ENCODE measurements at places on chromosomes 1 and 21.

GRCh38 chr1:18572022-18572880, 58.4 kb upstream of the PAX7 start:
- no peak for DNase-seq

DNA sequence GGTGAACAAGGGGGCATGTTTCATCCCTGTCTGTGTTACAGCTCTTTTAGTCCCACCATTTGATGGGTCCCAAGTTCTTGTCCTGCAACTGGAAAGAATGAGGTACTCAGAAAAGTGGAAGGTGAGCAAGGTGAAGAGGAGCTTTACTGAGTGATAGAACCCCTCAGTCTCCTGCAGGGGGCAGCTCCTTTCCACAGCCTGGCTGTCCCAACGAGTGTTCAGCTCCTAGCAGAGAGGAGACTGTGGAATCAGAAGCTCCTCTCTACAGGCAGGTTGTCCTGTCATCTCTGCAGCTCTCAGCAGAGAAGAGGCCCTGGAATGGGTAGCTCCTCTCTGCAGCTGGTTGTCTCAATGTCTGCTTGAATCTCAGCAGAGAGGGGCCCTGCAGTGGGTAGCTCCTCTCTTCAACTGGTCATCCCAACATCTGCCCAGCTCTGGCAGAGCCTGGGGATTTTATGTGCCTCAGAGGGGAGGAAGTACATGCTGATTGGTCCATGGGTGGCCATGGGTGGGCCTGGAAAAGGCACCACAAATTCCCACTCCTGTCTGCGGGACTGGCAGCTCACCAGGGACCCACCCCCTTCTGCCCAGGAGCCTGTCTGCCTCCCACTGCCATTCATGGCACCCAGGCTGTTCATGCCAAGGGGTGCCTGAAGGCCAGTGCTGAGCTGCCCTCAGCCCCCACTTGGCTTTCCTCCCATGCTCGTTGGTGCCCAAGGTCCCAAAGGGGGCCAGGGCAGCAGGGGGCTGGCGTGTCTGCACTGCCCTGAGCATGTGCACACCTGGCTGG, 25.7 kb downstream of the LDLRAD1 start:
- no peak for DNase-seq

GRCh38 chr1:26535201-26535600, 5.6 kb downstream of the RPS6KA1 start:
- peak; percentile 5 for DNase-seq

- no peak for DNase-seq
Observed at GRCh38 chr1:211332830-211333229, 6.2 kb downstream of the TRAF5 start.

GRCh38 chr1:114756009-114756892, 1.5 kb downstream of the CSDE1 start:
- DNase-seq, result no peak

- DNase-seq, result no peak
Observed at GRCh38 chr1:109531380-109531779, 8.3 kb upstream of the GPR61 start.

DNA sequence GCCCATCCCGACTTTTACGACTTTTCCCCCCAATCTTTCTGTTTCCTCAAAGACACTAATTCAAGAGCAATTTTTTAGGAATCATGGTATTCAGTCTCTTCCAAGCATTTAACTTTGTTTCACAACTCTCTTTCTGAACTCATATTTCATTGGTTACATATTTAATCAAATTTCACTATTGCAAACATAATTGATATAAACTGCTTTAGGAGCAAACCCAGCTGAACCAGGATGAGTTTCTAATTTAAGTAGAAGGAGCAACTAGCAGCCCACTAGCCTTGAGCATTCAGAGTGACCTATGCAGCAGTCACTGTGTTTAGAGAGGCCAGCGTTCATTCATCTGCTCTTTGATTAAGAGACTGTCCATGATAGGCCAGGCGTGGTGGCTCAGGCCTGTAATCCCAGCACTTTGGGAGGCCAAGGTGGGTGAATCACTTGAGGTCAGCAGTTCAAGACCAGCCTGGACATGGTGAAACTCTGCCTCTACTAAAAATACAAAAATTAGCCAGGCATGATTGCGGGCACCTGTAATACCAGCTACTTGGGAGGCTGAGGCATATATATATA, 1.8 kb downstream of the CELA2B start:
- DNase-seq, result no peak

- DNase-seq, result no peak
Observed at GRCh38 chr1:32341186-32341757, 5.2 kb upstream of the MARCKSL1 start.

GRCh38 chr1:167617153-167618147, 12.6 kb upstream of the RCSD1 start:
- DNase-seq, result no peak

- no peak for DNase-seq
Observed at GRCh38 chr1:178143730-178144690, 50.1 kb downstream of the RASAL2 start.

GRCh38 chr1:54327386-54328065, 78.7 kb downstream of the SSBP3 start:
- no peak for DNase-seq

- DNase-seq, result no peak
Observed at GRCh38 chr1:10195570-10195969, 14.8 kb upstream of the KIF1B start.

DNA sequence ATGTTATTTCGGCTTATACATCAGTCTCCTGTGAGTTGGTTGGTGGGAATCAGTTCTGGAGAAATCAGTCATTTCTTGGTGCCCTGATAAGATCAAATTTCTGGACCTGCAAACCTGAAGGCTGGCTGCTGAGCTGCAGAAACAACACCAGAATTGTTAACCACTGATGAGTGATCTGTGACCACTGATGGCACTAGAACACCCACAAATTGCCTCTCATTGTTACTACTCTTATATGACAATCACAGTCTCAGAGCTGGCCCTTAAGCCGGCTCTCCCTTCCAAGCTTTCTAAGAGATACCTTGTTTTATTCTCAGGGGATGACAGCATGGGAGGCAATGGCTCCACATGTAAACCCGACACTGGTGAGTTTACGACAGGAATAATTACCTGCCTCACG, 1.9 kb downstream of the C1orf162 start:
- DNase-seq, result no peak

- DNase-seq, result no peak
Observed at GRCh38 chr1:206808615-206809014, 36.3 kb upstream of the IL10 start.

DNA sequence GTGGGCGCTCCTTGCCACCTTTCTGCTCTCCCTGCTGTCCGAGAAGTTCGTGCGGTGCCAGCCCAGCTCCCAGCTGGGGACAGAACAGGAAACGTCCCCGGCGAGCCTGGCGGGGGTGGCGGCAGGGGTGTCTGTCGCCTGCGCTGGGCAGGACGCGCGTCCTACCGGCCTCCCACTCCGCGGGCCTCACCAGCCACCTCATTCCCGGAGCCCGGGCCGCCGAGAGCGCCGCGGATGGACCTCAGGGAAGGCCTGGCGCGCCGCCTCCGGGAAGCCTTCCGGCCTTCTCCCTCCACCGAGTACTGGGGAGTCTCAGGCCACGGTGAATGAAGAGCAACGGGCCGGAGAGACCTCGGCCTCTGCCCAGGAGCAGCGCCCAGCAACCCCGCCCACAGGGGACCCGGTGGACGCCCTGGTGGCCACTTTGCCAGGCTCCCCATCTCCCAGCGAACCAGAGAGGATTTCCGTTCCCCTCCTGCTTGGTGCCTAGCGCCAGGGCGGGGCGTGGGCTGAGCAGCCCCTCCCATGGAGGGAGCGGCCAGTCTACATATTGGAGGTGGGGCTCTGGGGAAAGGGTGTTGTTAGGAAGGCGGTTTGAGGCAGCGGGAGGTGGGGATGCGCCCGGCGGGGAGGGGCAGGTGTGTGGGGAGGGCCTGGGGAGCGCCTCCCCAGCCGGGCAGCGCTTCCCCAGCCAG, 9.5 kb upstream of the TNFRSF14 start:
- peak; percentile 90 for DNase-seq

- DNase-seq, result no peak
Observed at GRCh38 chr1:2098301-2098698, 48.1 kb downstream of the PRKCZ start.

All from GM12892 (cell line).